ENCODE measurements at places on chromosomes 4 and X.

DNA sequence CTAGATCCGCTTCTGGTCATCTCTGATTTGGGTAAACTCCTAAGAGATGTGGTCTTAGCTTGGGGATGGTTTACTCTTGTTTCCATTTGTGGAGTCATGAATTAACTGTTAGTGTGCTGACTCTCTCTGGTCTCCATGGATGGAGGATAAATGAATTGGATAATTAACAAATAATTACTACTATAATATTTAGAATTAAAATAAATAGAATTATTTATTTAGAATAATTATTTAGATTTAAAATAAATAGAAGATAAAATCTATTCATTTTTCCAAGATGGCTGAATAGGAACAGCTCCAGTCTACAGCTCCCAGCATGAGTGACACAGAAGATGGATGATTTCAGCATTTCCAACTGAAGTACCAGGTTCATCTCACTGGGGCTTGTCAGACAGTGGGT, 1587.4 kb upstream of the AGA start:
- no peak for DNase-seq

DNA sequence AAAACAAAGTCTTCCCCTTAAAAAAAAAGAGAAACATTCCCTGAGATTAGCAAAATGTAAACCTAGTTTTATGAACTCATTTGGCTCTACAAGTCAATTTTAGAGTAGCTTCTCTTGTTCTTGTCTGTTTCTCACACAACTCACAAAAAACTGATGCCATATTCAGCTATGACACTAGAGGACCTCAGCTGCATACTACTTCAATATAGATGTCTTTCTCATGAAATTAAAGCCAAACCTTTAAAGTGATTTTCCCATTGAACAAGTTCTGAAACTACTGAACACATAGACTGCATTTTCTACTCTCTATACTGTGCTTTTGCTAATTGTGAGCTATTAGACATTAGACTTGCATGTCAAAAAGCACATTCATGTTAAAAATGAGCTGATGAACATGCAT, 49.8 kb downstream of the TBCK start:
- DNase-seq, result peak; percentile 70

DNA sequence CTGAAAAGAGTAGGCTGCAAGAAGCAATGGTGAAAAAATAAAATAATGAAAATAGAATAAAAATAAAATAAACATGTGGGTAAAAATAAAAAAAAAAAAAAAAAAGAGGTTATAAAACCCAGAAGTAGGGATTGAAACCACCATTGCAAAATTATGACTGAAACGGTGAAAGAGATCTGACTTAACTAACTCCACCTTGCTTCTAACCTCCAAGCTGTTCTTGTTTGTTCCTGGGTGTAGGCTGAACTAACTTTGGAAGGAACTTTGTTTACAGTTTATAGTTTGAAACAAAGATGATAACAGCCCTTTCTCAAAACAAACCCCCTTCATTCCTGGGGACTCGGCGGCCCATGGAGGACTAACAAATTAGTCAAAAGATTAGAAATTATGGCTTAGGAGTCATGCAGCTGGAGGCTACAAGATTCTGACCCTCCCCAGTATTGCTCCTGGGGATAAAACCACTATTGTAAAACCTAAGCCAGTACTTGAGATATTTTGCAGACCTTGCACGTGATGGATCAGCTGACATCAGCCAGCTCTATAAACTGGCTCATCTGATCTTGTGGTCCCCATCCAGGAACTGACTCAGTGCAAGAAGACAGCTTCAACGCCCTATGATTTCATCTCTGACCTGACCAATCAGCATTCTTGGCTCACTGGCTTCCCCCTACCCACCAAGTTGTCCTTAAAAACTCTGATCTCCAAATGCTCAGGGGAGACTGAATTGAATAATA, 30.4 kb downstream of the DDX60L start:
- peak; percentile 77 for DNase-seq

DNA sequence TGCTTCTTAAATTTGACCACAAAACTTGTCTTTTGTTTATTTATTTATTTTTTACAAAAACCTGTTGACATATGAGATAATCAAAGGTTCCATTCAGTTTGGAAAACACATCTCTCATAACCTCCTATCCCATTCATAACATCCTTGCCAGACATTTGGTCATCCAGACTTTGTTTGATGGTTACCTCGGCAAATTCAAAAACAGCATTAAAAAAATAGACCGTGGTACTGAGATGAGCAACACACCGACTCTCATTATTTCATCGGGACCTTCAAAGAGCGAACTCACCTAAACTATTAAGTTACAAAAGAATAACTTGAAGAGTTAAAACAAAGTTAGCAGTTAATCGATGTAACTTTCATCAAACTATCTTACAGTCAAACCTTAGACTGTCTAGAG, 85.8 kb upstream of the RPS6KA3 start:
- no peak for DNase-seq

DNA sequence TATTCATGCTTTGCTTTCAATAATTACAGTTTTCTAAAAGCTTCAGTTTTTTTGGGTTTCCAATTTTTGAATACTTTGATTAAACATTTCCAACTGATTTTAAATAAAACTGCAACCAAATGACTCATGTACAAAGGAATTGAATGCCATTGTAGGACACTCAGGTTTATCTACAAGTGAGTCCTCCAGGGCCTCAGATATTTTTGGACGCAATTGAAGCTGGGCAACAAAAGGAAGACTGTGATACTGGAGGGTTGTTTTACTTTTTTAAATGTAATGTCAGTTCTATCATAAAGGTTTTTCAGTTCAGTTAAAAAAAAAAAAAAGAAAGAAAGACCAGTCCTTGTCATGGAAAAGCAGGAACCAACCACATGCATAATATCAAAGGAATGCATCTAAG, 64.2 kb downstream of the MAGEA10 start:
- DNase-seq, result no peak

DNA sequence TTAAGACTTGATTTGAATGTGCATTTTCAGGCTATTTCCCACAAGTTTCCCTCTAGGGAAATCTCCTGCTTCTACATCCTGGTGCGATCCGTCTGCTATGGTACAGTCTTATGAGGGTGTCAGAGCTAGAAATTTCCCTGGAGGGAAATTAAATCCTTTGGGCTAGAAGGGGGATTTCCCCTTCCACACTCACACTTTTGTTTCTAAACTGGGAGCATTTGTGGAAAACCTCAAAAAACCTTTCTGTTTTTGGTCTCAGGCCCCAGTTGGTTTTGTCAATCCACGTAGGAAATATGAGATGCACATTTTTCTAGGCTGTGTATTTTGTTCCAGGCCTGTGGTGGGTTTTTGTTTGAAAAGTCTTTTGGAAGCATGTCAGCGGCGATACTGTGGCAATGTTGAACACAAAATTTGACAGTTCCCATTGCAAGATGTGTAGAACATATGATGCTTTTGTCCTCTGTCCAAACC, 17.8 kb downstream of the HMGB3 start:
- no peak for DNase-seq

DNA sequence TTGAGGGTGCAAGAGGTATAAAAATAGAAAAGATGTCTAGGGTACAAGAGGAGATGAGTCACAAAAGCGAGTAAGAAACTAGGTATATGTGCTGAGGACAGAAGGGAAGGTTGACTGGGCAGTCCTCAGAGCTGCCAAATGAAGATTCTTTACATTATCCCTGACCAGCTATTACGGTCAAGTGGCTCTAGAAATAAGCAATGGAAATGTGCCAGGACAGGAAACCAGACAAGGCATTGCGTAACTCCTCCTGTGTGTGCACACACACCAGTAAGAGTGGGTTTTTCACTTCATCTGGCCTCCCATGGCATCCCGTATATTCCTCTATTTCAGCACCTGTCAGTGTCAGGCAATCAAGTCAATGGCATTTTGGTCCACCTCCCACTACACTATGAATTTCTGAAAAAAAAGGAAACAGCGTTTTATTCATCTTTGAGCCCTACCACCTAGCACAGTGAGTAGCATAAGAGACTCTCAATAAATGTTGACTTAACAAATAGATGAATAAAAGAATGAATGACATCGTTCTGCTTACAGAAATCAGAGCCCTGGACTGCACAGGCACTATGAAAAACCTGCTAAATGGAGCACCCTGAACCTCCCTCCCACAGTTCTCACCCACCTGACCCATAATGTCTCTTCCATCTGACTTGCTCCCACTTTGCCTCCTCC, 62.6 kb upstream of the KLF3 start:
- peak; percentile 54 for DNase-seq

GRCh38 chrX:10939424-10939823, 171.7 kb upstream of the HCCS start:
- DNase-seq, result peak; percentile 30

DNA sequence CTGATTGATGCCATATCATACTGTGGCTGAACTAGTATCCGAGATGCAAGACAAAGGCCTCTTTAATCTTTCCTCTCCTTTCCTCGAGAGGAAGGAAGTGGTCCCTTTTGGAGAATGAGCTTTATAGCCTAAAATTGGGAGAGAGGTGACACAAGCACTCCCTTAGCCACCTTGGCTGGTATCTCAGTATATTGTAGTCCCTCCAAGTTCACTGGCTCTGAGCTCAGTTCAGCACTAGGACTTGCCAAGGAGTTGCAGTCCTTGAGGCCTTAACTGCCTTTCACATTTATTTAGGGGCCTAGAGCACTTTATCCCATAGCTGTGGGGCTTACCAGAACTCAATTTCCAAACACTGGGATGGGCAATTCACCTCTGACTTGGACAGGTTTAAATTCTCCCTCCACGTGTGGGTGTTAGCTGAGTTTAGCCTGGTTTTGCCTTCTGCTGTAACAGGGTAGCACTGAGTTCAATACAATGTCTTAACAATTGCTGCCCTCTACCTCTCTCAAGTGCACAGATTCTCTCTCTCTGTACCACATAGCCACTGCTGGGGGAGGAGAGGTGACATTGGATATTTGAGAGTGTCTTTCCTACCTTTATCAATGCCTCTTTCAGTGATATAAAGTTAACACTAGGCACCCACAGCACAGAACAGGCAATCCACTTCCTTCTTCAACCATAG, 216.4 kb downstream of the TECRL start:
- DNase-seq, result no peak

DNA sequence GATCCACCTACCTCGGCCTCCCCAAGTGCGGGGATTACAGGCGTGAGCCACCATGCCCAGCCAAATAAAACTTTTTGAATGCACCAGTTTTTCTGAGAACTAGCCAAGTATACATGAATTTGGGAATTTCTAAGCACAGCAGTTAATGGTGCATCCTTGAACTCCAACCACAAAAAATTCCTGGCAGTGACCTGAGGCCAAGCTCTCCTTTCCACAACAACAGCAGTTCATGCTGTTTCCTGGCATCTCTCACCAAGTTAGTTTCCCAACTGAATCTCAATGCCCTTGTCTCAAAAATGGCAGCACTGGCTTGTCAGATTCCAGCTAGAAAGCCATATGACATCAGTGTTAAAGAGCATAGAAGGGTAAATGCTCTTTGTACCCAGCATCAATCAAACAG, 15.9 kb upstream of the XKRX start:
- no peak for DNase-seq

DNA sequence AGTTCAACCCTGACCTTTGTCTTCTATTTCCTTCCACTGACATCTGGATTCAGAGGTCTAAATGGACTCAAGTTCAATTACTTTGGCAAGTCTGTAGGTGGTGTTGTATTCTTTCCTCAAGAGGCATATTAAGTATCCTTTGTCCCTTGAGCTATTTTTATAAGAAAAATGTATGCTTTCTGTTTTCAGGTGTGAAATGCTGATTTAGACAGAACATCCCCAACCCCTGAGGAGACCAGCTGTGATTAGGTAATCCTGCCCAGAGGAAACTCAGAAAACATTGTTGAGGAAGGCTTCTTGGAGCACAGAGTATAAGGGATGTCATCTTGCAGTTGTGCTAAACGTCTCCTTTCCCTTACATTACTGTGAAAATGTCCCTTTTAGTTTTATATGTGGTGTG, 46.6 kb upstream of the EGFL6 start:
- no peak for DNase-seq

- DNase-seq, result peak; percentile 40
Measured at GRCh38 chr4:127188847-127189246, 443.9 kb upstream of the INTU start.

DNA sequence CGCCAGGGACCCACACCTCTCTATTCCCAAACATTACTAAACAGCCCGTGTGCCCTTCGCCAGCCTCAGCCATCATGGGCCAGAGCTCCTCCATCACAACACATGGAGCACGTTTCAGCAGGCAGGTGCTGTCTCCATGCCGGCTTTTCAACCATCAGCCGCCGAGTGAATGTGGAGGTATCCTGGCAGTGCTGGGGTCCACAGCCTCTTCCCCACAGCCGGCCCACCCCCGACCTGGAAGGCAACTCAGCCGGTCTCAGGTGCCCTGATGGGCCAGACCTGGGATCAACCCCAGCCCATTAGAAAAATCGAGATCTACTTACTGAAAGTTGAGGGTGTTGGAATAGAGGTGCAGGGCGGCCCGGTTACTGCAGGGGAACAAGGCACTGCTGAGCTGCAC, 3.1 kb downstream of the NAA10 start:
- DNase-seq, result no peak

- DNase-seq, result peak; percentile 80
Measured at GRCh38 chrX:154409222-154409871, at the start of gene DNASE1L1. TSS of gene DNASE1L1 (minus strand) at chrX:154409254. CDS start at chrX:154405568, 3,686 bp downstream.

DNA sequence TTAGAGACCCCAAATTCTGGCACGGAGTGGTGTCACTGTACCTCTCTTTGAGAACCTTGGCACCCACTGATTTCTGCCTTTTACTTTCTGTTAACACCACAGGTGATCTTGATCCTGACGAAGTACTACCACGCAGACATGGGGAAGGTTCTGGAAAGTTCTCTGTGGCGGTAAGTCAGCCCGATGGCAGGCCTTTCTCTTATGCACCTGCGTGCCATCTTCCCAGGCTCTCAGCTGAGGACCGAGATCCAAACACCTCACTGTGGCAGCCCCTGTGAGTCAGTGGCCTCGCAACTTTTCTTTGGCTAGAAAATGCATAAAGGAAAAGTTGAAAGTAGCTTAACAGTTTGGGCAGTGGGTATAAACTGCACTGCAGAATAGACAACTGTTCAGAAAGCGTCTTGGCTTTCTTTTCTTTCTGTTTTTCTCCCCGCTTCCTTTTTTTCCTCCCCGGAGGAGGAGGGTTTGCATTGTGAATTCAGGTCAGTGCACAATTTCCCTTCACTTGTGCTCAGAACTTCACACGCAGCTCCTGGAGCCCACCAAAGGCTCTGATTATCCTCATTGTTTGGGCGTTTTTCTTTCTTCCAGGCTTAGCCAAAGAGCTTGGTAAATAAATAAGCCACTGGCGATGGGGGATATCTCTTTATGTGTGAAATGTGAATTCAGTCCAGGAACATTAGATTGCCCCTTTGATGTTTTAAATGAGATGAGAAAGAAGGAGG, 38.4 kb downstream of the PSAPL1 start:
- no peak for DNase-seq

- no peak for DNase-seq
Measured at GRCh38 chrX:33175201-33175600, 36.1 kb downstream of the DMD start.

DNA sequence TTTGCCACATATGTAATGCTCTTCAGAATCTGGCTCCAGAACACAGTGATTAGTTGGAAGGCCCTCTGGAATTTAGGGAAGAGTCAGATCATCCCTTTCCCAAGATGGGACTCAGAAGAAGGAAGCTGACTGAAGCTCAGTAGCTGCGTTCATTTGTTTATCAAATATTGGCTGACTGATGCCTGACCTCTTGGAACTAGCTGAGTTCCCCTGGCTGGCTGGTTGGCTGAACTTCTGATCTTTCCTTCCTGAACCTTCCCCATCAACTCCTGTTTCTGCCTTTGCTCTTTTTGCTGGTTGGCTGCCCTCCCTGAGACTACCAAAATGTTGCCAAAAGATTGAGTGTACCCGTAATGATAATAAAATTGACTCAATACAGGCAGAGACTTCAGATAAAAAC, 866.5 kb upstream of the INTU start:
- DNase-seq, result no peak
